ENCODE measurements at places on chromosomes 12 and 14.

DNA sequence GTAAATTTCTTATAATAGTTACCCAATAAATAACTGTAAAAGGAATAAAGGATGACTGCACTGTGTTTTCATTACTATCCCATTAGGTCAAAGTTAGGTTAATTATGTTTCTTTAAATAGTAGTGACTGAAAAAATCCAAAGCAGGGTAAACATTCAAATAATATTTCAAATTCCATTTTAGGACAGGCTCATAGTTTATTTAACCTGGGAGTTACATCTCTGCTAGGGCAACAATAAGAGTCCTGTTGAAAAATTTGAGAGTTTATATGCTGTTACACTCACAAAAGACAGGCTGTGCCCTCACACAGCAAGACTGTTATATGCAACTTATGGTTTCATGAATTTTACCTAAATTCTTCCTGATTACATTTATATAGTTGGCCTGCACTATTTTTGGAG lies 8.0 kb downstream of the ERP27 start:
- DNase-seq, result no peak

GRCh38 chr12:5455045-5455444 lies 23.1 kb downstream of the NTF3 start:
- DNase-seq, result no peak

DNA sequence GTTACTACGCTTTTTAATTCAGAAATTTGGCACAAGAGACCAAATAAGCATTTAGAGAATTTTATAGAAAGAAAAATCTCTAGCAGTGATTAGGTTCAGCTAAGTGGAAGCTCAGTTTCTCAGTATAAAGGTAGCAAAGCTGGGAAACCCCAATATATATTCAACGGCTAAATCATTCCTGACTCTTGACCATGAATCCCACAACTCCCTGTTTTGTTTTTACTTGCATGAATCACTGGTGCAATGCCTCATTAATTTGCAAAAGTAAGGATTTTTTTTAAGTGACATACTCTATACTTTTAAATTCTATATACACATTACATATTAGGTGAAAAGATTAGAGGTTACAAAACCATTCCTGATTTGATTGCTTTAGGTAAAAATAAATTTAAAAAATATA lies 74.3 kb upstream of the PLEKHG7 start:
- no peak for DNase-seq

- DNase-seq, result no peak
These were observed 19.8 kb downstream of the ZFYVE21 start for GRCh38 chr14:103735439-103735814.

DNA sequence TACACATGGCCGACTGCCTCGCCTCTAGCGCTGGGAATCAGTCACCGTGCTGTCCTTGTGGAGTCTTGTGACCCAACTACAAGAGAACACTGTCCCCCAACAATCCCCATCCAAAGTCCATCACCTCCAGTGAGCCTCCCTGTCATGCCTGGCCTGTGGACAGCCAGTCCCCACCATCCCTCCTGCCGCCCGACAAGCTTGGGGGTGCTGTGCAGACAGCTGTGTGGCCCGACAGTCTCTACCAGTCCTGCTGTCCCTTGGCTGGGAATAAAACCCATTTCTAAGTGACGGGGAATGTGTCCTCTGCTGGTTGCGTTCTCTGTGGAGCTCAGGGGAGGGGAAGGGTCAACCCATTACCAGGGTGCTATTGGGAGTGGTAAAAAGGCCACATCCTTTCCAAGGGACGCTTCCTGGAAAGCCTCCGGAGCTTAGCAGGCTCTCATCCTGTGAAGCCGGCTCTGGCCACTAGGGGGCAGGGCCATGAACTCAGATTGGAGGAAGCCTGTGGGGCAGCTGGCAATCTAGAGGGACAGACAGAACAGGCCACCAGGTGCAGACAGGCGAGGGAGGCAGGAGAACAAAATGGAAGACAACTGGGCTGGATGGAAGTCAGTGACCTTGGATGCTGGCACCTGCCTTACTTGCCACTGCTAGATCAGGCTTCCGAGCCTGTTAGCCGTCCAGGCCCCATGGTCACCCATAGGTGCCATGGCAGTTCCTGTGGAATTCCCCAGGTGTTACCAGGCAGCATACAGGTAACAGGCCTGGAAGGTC lies 12.0 kb upstream of the BLTP3B start:
- DNase-seq, result peak; percentile 84

DNA sequence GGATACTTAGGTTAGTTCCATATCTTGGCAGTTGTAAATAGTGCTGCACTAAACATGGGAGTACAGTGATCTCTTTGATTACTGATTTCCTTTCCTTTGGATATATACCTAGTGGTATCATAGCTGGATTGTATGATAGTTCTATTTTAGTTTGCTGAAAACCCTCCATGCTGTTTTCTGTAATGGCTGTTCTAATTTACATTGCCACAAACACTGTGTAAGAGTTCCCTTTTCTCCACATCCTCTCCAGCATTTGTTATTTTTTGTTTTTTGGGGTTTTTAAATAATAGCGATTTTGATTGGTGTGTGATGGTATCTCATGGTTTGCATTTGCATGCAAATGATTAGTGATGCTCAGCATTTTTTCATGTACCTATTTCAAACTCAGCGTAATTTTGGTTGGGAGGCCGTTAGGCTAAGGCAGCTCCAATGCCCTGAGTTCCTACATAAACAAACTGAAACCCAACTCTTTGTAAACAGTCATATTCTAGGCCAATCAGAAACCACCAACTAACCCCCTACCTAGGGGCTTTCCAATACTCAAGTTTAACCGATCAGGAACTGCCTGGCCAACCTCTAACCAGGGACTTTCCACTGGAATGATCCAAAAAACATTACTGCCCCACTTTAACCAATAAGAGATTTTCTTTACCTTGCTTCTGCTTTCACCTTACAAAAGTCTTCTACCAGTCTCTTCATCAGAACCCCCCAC lies 171.6 kb downstream of the FBXL14 start:
- peak; percentile 82 for DNase-seq

DNA sequence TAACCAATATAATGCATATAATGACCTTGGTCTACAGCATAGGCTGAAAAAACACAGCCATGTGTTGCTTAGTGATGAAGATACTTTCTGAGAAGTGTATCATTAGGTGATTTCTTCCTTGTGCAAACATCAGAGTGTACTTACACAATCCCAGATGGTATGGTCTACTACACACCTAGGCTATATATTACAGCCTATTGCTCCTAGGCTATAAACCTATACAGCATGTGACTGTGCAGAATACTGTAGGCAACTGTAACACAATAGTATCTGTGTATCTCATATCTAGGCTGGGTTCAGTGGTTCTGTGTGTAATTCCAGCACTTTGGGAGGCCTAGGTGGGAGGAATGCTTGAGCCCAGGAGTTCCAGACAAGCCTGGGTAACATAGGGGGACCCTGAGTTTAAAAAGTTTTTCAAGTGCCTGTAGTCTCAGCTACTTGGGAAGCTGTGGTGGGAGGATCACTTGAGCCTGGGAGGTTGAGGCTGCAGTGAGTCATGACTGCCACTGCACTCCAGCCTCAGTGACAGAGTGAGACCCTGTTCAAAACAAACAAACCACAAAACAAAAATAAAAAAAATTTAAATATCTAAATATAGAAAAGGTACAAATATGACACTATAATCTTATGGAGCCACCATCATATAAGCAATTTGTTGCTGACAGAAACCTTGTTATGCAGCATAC lies 66.6 kb downstream of the GRIP1 start:
- no peak for DNase-seq

DNA sequence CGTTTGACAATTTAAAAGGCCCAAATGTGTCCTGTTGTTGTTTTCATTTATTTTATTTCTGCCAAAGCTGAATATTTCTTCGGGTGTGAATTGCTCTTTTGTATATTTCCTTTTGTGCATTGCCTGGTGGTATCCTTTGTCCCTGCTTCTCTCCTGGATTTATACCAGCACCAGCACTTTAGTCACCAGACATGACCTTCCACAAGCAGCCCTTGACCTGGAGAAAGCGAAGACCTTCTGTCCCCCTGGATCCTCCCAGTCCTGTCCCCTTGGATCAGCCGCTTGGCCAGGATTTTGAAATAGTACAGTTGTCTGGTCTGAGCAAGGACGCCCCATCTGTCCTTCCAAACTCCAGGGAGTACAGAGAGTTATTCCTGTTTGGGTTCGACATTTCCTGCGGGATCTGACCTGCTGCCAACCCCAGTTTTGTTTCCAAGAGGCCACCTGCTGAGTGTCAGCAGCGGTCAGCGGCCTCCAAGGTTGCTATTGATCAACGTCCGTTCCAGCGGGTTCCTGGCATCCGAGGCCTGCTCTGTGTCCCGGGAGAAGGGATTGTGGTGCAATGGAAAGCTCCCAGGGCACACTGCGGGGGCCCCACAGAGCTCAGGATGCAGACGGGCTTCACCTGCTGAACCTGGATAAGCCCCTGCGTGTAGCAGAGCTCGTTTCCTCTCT lies 45.1 kb upstream of the CHGA start:
- no peak for DNase-seq

DNA sequence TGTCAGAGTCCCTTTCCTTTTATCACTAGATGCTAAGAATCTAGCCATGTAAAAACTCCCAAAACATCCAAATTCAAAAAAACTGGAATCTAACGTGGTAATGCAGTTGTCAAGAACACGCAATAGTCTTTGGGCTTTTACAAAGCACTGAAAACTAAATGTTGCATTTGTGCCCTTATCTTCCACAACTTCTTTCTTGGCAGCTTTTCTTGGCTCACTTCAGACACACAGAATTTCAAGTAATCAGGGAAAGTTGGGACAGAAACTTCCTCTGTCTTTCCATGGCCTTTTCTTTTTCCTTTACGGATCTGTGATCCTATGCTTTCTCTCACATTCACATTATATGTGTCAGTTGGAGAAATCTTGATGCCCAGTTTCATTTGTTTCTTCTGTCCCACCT lies 136.0 kb downstream of the CRADD start:
- no peak for DNase-seq

DNA sequence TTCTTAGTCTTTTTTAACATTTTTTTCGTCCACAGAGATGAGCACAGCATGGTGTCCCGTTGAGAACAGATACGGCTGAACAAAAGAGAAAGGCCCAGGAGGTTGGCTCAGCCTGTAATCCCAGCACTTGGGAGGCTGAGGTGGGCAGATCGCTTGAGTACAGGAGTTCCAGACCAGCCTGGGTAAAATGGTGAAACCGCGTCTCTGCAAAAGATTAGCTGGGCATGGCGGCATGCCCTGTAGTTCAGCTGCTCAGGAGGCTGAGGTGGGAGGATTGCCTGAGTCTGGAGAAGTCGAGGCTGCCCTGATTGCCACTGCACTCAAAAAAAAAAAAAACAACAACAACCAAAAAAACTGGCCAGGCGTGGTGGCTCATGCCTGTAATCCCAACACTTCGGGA lies 5.9 kb upstream of the EP400 start:
- no peak for DNase-seq

DNA sequence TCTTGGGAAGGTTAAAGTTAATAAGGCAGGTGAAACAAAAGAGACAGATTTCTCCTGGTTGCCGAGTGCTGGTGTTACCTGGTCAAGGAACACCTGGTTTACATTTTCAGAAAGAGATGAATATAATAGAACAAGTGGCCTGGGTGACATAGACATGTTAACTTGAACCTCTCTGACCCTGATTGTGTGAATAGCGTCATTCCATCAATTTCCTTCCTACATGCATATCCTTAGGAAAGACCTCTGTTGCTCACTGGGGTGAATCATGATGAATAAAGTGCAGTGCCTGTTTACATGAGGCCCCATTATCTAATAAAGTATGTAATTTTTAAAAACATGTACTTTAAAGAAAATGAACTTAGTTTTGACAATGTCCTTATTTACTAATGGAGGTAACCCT lies 1822.9 kb upstream of the FLRT2 start:
- no peak for DNase-seq

GRCh38 chr12:6853626-6854025 lies 1.7 kb downstream of the USP5 start:
- no peak for DNase-seq

GRCh38 chr12:22275843-22276242 lies 58.7 kb downstream of the ST8SIA1 start:
- no peak for DNase-seq

DNA sequence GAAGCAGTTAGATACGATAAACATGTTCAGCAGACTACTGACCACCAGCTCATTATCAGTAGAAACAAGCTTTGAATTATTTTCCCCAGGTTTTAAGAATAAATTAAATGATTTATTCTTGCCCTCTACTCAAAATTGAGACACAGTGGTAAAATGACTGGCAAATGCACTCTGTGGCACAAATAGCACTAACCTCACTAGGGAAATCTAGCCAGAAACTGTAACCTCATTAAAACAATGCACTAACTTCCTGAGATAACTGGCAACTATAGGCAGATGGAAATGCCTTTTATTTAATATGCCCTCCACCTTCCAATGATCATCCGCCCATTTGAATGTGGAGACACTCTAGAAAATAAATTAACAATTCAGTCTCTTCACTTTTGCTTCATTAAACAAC lies 33.2 kb downstream of the CPNE8 start:
- no peak for DNase-seq

DNA sequence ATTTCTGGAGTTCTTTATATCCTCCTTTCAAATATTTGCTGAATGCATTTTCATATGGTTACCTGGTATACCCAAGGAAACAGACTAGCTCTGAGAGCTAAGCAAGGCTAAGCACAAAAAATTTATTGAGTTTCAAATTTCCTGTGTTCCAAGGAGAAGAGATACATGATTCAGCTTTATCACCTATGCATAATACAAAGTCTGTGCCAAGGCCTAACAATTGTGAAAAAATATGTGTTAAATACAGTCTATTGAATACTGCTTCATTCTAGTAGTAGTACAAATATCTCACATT lies 103.7 kb upstream of the LGR5 start:
- DNase-seq, result no peak

DNA sequence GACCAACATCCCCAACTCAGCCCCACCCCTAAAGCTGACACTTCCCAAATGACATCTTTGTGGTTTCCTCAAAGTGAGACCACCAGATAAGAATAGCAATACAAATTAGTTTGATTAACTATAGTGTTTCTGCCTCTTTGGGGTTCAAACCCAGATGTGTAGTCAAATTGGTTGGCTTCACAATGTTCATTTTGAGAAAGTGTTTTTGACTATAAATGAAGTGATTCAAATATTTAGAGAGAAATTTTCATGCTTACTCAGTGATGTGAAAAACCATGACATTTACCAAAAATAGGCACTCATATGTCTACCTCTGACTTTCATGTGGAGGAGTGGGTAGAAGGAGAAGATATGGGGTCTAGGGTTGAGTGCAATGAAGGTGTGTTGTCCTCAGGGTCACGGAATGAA lies 218.4 kb downstream of the BCAT1 start:
- DNase-seq, result peak; percentile 76

DNA sequence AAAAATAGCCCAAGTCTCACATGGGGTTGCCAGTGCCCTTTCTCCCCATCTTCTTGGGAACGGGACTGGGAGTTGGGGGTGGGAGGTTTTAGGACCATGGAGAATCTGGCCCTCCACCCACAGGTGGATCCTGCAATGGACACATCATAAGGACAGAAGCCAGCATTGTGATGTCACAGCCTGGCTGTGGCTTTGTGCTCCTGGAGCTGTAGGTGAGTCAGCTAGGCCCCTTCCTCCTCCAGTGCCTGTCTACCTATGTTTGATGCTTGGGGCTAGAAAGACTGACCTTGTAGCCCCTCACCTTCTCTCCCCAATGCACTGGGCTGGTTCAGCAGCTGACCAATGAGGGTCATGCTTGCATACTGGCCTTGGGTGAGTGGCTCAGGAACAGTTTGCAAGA lies at the start of gene CCDC197:
CCDC197 (plus strand) TSS at position 220 of the 400 bp plus-strand sequence. CDS start 831 bp downstream, outside the sequence.
- DNase-seq, result peak; percentile 32
